Endodermal cell (in vitro differentiated cells): ENCODE measurements at places on chromosomes 13 and 19. TPM values are rescaled to one million over a fixed set of nuclear protein-coding genes. Genes with fewer than 3 reads are reported as not detected.

DNA sequence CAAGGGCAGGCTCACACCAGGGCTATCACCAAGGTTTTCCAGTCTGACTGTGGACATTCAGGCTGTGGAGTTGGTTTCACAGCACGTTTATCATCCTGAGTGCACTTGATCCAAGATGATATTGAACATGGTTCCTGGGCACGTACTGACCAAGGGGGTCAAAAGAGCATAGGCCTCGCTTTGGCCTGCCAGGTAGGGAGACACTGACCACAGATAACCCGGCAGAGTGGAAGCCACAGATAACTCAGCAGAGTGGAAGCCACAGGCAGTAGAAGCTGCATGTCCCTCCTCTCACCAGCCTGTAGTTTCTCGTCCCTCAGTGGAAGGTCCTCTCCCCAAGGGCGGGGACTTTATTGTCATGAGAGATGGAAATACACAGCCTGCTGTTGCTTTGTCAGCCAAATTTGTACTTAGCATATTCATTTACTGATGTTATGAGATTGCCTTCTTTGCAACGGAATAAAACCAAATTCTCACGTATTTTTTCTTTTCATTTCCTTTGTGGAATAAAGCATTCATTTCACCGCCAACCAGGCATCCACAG, 8.8 kb upstream of the KRTDAP start:
- no peak overlapping the region for H3K27ac ChIP-seq
- no peaks in the 10 kb centered on the region for H3K4me1 ChIP-seq
- peaks cover 69% of the 10 kb centered on the region for H3K36me3 ChIP-seq
- no peak for DNase-seq

- peak; percentile 73 for DNase-seq
- H3K27me3 ChIP-seq, result no peaks in the 10 kb centered on the region
- H3K4me1 ChIP-seq, result no peaks in the 10 kb centered on the region
- H3K36me3 ChIP-seq, result no peaks in the 10 kb centered on the region
- H3K4me3 ChIP-seq, result no peak overlapping the region
Measured at GRCh38 chr13:41411522-41411921, 45.8 kb upstream of the RGCC start.

Gene ZNF723
- total RNA-seq, result not detected in 2 replicates

GRCh38 chr13:81929988-81930387, 1589.1 kb upstream of the SPRY2 start:
- H3K27ac ChIP-seq, result no peak overlapping the region
- H3K36me3 ChIP-seq, result no peaks in the 10 kb centered on the region
- H3K4me1 ChIP-seq, result no peaks in the 10 kb centered on the region
- H3K4me3 ChIP-seq, result no peak overlapping the region
- no peaks in the 10 kb centered on the region for H3K27me3 ChIP-seq
- peak; percentile 46 for DNase-seq

DNA sequence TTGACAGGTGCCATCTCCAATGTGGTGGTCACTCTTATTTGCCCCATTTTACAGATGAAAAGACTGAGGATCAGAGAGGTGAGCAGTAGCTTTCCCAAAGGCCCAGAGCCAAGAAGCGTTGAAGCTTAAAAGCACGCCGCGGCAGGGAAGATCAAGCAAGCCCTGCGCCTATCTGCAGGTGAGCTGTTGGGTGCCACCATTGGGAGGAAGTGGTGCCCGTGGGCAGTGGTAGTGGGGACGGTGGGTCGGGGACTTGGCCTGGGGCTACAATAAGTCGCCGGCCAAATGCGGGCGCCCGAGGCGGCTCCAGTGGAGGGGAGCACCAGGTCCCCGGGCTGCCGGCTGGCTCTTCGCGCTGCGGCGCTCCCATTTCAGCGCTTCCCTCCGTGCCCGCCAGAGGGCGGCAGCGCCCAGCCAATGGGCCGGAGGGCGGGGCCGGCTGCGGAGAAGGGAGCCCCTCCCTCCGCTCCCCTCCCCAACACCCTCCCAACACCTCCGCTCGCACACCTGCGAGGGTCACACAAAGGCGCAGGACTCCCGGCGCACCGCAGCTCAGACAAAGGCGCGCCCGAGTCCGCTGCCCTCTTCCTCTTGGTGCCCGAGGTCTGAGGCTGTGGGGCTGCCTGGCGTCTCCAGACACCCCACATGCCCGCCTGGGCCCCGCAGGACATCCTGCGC, 744 bp upstream of the POU2F2 start:
- DNase-seq, result peak; percentile 95
- H3K4me1 ChIP-seq, result no peaks in the 10 kb centered on the region
- no peak overlapping the region for H3K27ac ChIP-seq
- peaks cover 36% of the 10 kb centered on the region for H3K27me3 ChIP-seq

- no peaks in the 10 kb centered on the region for H3K36me3 ChIP-seq
- H3K4me1 ChIP-seq, result no peaks in the 10 kb centered on the region
- peak; percentile 65 for DNase-seq
- no peak overlapping the region for H3K4me3 ChIP-seq
Measured at GRCh38 chr19:55161571-55162322, 4.2 kb upstream of the TNNI3 start.

DNA sequence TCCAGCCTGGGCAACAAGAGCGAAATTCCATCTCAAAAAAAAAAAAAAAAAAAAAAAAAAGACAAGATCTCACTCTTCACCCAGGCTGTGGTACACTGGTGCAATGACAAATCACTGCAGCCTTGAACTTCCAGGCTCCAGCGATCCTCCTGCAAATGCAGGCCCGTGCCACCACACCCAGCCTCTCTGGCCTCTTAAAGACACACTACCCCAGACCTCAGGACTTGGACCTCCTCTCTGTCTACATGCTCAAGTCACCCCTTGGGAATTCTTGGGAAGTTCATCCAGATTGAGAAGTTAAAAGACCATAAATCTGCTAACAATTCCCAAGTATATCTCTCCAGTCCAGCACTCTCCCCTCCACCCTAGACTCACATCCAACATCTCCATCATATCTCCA, 10.6 kb upstream of the HIPK4 start:
- H3K27me3 ChIP-seq, result no peaks in the 10 kb centered on the region
- no peak overlapping the region for H3K27ac ChIP-seq
- no peak for DNase-seq
- H3K4me3 ChIP-seq, result no peak overlapping the region
- no peaks in the 10 kb centered on the region for H3K4me1 ChIP-seq

GRCh38 chr13:39144941-39145533, 106.8 kb downstream of the NHLRC3 start:
- H3K27ac ChIP-seq, result no peak overlapping the region
- H3K4me1 ChIP-seq, result peaks cover 5% of the 10 kb centered on the region
- peak; percentile 83 for DNase-seq

DNA sequence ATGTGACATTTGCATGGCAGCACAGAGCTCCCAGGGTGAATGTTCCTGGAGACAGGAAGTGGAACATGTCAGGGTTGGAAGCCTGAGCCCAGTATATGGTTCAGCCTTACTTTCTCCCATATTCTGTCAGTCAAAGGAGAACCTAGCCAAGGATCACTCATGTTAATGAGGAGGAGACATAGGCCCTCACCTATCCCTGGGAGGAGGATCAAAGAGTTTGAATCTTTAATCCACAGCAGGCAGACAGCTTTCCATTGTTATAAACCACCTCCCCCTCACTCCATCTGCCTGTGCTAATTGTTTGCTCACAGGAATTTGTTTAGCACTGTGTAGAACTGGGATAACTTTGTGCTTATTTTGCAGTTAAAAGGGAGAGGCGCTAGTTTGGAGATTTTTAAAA, 1069.1 kb downstream of the EFNB2 start:
- no peak overlapping the region for H3K4me3 ChIP-seq
- H3K4me1 ChIP-seq, result peaks cover 6% of the 10 kb centered on the region
- H3K27me3 ChIP-seq, result peaks cover 28% of the 10 kb centered on the region
- H3K27ac ChIP-seq, result no peak overlapping the region
- peak; percentile 68 for DNase-seq

DNA sequence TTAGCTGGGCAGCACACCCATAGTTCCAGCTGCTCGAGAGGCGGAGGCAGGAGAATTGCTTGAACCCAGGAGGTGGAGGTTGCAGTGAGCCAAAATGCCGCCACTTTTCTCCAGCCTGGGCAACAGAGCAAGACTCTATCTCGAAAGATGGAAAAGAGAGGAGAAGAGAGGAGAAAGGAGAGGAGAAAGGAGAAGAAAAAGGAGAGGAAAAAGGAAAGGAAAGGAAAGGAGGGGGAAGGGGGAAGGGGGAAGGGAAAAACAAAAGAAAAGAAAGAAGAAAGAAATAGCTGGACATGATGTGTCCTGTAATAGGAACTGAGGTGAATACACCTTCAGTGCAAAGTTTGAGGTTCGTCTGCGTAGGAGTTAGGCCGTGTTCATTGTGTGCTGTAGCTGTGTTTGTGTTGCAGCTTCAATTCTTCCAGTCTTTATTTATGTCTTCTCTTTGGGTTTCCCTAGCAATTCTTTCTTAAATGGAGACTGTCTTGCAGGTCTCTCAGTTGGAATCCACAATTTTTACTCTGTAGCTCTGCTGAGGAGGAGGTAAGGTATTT, 13.4 kb downstream of the ZNF607 start:
- peaks cover 67% of the 10 kb centered on the region for H3K36me3 ChIP-seq
- no peaks in the 10 kb centered on the region for H3K27me3 ChIP-seq
- no peak for DNase-seq

- H3K27me3 ChIP-seq, result no peaks in the 10 kb centered on the region
- no peak overlapping the region for H3K27ac ChIP-seq
- no peaks in the 10 kb centered on the region for H3K36me3 ChIP-seq
- H3K4me1 ChIP-seq, result peaks cover 4% of the 10 kb centered on the region
- DNase-seq, result peak; percentile 57
Measured at GRCh38 chr13:70249332-70250064, 141.2 kb upstream of the KLHL1 start.

Gene ZNF787
- 40.4 and 42.1 TPM in 2 replicates for total RNA-seq

GRCh38 chr13:80684217-80684991, 343.5 kb upstream of the SPRY2 start:
- H3K4me3 ChIP-seq, result no peak overlapping the region
- no peaks in the 10 kb centered on the region for H3K4me1 ChIP-seq
- DNase-seq, result peak; percentile 37
- H3K36me3 ChIP-seq, result no peaks in the 10 kb centered on the region
- no peaks in the 10 kb centered on the region for H3K27me3 ChIP-seq

GRCh38 chr13:48655291-48655690, 1.6 kb downstream of the CYSLTR2 start:
- H3K4me1 ChIP-seq, result no peaks in the 10 kb centered on the region
- no peak overlapping the region for H3K4me3 ChIP-seq
- no peaks in the 10 kb centered on the region for H3K27me3 ChIP-seq
- no peak overlapping the region for H3K27ac ChIP-seq

- H3K4me3 ChIP-seq, result no peak overlapping the region
- H3K27ac ChIP-seq, result no peak overlapping the region
- no peaks in the 10 kb centered on the region for H3K4me1 ChIP-seq
- H3K27me3 ChIP-seq, result no peaks in the 10 kb centered on the region
Measured at GRCh38 chr13:66200555-66200954, 1029.6 kb downstream of the PCDH9 start.

- no peak overlapping the region for H3K27ac ChIP-seq
- H3K27me3 ChIP-seq, result no peaks in the 10 kb centered on the region
- peak overlapping the region; percentile 85 for H3K4me3 ChIP-seq
- no peaks in the 10 kb centered on the region for H3K36me3 ChIP-seq
- DNase-seq, result peak; percentile 74
Measured at GRCh38 chr19:3556978-3557460, 367 bp downstream of the MFSD12 start.

- no peaks in the 10 kb centered on the region for H3K4me1 ChIP-seq
- H3K36me3 ChIP-seq, result peaks cover 5% of the 10 kb centered on the region
- no peak overlapping the region for H3K27ac ChIP-seq
- DNase-seq, result no peak
- no peak overlapping the region for H3K4me3 ChIP-seq
Measured at GRCh38 chr19:16367261-16367683, 42.6 kb downstream of the KLF2 start.

Gene KIR3DL1
- total RNA-seq, result not detected in 2 replicates

DNA sequence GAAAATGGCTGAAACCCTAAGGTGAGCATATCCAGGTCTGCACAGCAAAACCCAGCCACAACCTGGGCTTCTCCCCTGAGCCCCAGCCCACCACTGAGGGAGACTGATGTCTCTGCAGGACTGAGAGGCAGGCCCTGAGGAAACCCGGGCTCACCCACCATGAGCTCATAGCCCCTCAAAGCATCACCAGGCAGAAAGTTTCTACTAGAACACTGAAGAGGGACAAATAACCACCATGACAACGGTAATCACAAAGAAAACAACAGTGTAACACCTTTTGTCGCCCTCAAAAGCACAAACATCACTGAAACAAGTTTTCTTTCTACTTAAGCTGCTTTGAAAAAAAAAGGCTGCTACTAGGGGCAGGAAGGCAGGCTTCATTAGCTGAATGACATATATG, 29.8 kb downstream of the TSHZ3 start:
- no peak overlapping the region for H3K4me3 ChIP-seq
- DNase-seq, result peak; percentile 57
- H3K27me3 ChIP-seq, result no peaks in the 10 kb centered on the region
- no peak overlapping the region for H3K27ac ChIP-seq

GRCh38 chr19:43592800-43593350, 3.1 kb downstream of the IRGQ start:
- no peaks in the 10 kb centered on the region for H3K4me1 ChIP-seq
- no peak for DNase-seq
- H3K27me3 ChIP-seq, result no peaks in the 10 kb centered on the region
- no peak overlapping the region for H3K4me3 ChIP-seq
- no peak overlapping the region for H3K27ac ChIP-seq
- H3K36me3 ChIP-seq, result peaks cover 46% of the 10 kb centered on the region

- no peaks in the 10 kb centered on the region for H3K36me3 ChIP-seq
- no peak overlapping the region for H3K27ac ChIP-seq
- no peaks in the 10 kb centered on the region for H3K27me3 ChIP-seq
- H3K4me1 ChIP-seq, result no peaks in the 10 kb centered on the region
Measured at GRCh38 chr19:7280940-7281666, 13.1 kb downstream of the INSR start.

Gene ZMYM5
- 10.1 to 11.0 TPM (median 10.4 TPM) in 3 replicates for total RNA-seq

Gene SLC17A7
- total RNA-seq, result 0.18 and 0.22 TPM in 2 replicates

- H3K4me1 ChIP-seq, result peaks cover 6% of the 10 kb centered on the region
- DNase-seq, result no peak
Measured at GRCh38 chr13:79987323-79987722, 353.6 kb downstream of the SPRY2 start.

DNA sequence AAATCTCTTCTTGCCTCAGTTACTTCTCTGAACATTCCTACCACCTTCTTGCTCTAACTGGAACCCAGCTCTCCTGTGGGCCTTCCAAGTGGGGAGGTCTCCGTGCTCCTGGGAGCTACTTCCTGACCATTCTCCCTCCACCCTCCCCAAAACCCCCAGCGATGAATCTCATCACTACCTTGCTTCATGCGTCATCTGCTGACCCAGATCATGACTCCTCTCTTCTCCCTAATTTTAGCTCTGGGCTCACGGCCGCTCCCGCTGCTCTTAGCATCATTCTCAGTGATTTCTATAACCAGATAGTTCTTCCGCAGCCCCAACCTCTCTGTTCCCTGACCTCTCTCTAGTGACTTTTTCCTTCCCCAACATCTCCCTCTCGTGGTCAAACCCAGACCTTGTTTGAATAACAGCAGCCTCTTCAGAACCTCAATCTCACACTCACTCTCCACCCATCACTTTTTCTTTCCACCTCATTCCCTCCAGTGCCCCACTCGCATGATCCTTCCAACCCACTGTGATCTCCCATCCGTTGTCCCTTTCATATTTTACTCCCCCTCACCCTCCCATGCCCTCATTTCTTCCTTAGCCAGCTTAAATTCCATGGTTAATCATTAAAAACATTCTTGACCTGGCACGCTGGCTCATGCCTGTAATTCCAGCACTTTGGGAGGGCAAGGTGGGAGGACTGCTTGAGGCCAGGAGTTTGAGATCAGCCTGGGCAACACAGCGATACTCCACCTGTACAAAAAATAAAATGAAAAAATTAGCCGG, 21.8 kb downstream of the MRPS12 start:
- DNase-seq, result peak; percentile 81
- H3K36me3 ChIP-seq, result peaks cover 4% of the 10 kb centered on the region

- DNase-seq, result peak; percentile 94
Measured at GRCh38 chr13:24053519-24054251, 106.8 kb upstream of the SPATA13 start.

Gene GJB6
- not detected in 3 replicates for total RNA-seq

- H3K4me1 ChIP-seq, result peaks cover 6% of the 10 kb centered on the region
- no peaks in the 10 kb centered on the region for H3K27me3 ChIP-seq
- H3K4me3 ChIP-seq, result no peak overlapping the region
Measured at GRCh38 chr19:43748685-43749084, 6.1 kb downstream of the SMG9 start.

Gene TNFAIP8L1
- total RNA-seq, result 12.7 to 27.1 TPM (median 25.5 TPM) in 3 replicates
